ENCODE measurements at places on chromosomes 4 and X. TPM values are rescaled to one million over a fixed set of nuclear protein-coding genes. Genes with fewer than 3 reads are reported as not detected.

The FGA gene
- not detected for polyA plus RNA-seq

The PNMA6A gene
- polyA plus RNA-seq = 0.04 TPM

The CXCR3 gene
- 0.69 TPM for polyA plus RNA-seq

The TRMT44 gene
- 15.6 TPM for polyA plus RNA-seq

The PAK3 gene
- 0.06 TPM for polyA plus RNA-seq

The TMEM271 gene
- polyA plus RNA-seq = 0.08 TPM

The ANKRD50 gene
- polyA plus RNA-seq = 3.3 TPM

The NHSL2 gene
- polyA plus RNA-seq = 0.51 TPM
